ENCODE measurements at places on chromosomes 3 and 15.
A peak's percentile ranks its signal among the peaks of the same experiment; 100 is the strongest.

DNA sequence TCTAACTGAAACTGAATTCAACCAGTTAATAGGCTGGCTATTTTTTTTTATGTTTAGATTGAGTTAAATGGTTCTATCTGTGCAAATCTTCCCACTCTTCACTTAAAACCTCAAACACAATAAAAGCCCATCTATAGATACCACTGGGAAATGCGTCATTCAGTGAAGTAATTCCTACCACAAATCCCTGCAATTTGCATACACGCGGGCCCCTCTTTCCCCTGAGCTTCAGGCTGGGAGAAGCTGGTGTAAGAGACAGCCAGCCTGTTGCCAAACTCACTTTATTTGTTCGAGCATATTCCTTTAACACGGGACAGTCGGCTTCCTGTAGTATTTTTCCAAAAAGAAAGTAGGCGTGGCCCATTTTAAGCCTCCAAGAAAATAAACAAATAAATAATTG, 26.0 kb upstream of the MCTP2 start:
- peak; percentile 7 for DNase-seq

DNA sequence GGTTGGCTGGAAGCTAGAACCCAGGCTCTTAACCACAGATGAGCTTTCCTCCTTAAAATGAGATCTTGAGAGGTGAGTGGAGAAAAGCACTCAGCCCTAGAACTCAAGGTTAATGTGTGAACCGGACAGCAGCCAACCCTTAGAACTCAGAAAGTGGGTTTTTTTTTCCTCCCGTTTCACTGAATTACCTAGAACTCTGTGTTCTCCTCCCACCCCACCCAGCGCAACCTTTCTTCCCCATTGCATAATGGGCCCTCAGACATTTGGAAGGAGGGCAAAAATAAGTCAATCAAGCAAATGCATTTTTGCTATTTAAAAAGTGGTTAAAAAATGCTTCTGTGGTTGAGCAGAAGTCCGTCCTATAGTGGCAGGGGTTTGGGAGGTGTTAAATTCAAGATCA, 36.7 kb downstream of the POC1A start:
- DNase-seq, result no peak

DNA sequence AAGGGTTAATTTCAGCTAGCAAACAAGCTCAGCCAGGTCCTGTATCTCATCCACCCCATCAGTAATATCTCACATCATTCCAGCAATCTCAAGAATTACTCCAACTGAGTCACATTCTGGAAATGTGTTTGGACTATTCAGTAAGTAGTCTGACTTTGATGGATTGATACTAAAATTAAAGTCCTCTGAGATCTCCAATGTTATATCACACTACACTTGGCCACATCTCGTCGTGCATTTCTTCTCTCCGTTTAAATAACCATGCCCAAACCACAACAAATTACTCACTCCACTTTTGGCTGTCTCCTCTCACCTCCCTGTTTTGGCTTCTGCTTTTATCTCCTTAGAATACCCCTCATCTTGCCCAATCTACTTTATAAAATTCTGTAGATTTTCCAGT, 292.2 kb downstream of the PYDC2 start:
- no peak for DNase-seq

GRCh38 chr15:101538177-101538576, 48.7 kb upstream of the PCSK6 start:
- DNase-seq, result no peak

Measured in GM23338 (cell line).